Suppressor macrophage (primary cell): ENCODE measurements at places on chromosomes 2 and 18.

DNA sequence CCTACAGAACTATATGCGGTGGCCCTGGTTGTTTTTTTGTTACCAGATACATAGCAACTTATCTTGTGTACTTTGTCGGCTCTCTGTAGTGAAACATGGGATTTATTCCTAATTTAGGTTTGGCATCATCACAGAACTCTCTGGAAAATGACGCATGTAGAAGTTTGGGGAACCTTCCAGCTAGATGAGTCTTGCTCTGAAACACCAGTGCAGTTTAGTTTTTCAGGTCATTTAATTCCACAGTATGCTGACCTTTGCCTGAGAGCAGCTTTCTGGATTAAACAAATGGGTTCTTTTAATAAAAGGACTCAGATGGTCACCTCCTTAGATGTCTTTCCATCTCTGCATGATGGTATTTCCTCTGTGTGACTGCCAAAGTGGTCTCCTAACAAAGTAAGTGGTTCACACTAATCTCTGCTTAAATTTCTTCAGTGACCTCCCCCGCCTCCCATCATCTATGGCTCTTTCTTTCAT lies 39.9 kb downstream of the MYO3B start:
- no peak for DNase-seq

- DNase-seq, result no peak
These were observed 16.5 kb upstream of the TEX51 start for GRCh38 chr2:126882181-126882580.

- DNase-seq, result peak; percentile 80
These were observed 459.5 kb downstream of the DLGAP1 start for GRCh38 chr18:3995476-3996102.

- DNase-seq, result no peak
These were observed 536 bp downstream of the XDH start for GRCh38 chr2:31413862-31414550.

DNA sequence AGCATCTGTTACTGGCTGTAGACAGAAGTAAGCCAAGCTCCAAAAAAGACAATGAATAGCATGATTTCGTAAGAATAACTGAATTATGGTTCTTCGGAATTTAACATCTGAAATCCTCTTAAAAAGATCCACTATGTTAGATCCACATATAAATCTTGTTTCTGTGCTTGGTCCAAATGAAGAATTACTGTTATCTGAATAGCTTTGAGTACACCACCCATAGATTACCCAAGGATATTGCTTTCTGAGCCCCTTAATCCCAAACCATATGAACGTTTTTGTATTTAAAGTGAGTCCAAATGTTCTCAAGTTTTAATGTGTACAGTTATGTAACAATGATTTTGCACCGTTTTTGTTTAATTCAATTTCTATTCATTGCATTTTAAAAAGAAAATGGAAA lies 124.9 kb downstream of the DSC3 start:
- no peak for DNase-seq

GRCh38 chr2:189347540-189347939 lies 93.7 kb upstream of the WDR75 start:
- no peak for DNase-seq

GRCh38 chr2:151651274-151651673 lies 83.0 kb downstream of the NEB start:
- DNase-seq, result no peak

DNA sequence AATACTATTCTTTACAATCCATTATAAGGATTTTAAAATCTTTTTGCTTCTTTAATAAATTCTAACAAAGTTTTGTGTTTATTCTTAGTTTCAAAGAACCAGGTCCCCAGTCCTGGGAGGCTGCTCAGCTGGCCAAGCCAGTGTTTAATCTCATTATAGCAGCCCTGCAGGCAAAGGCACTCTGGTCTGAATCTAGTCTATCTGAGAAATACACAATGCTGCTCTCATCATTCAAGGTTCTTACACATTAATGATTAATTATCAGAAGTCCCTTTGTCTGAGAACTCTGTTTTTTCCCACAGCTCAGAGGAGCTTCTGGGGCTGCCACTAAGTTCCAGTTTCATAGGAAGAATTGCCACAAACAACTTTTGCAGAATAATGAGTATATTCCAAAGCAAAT lies 27.7 kb downstream of the KCTD18 start:
- no peak for DNase-seq

DNA sequence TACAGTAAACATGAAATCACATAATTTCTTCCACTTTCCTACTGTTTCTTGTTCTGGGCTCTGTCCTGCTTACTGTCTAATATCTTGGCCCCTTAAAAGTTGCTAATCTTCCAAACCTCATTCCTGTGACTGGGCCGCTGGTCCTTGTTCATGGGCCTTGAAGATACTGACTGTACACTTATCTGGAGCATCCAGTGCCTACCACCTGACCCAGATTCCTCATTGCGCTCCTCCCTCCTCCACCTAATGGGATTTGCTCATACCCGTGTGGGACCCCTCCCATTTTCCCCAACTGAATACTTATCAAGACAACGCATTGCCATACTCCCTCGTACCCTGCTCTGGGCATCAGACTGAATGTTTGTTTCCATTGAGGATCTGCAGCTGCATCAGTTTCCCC lies 6.1 kb upstream of the IL37 start:
- DNase-seq, result no peak

DNA sequence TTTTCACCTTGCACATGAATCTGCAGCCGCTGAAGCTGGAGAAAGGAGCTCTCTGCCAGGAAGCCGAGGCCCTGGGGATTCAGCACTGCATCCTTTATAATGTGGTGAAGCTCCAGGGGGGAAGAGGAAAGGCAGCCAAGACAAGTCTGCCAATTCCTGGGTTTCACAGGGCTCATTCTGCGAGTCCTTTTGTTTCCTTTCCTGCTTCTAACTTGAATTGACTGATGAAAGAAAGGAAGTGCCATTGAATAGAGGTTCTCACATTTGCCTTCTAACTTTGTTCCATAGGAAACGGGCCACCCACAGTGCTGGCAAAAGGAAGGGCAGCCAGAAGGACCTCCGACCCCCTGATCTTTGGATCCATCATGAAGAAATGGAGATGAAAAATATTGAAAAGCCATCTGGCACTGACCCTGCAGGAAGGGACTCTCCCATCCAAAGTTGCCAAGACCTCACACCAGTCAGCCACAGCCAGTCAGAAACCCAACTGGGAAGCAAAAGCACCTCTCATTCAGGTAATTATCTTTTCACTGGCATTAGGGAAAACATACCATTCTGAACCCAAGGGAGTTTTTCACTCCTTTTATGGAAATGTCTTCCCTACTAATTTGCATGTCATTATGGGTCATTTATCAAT lies 765.4 kb downstream of the MBD2 start:
- DNase-seq, result no peak

GRCh38 chr18:63844254-63844653 lies 43.3 kb upstream of the SERPINB2 start:
- peak; percentile 39 for DNase-seq

- peak; percentile 75 for DNase-seq
These were observed 101.0 kb downstream of the HS6ST1 start for GRCh38 chr2:128217671-128218070.

- DNase-seq, result peak; percentile 48
These were observed 95.7 kb upstream of the SLC39A10 start for GRCh38 chr2:195561116-195561921.

GRCh38 chr2:98771721-98772524 lies 41.0 kb upstream of the MGAT4A start:
- peak; percentile 68 for DNase-seq

DNA sequence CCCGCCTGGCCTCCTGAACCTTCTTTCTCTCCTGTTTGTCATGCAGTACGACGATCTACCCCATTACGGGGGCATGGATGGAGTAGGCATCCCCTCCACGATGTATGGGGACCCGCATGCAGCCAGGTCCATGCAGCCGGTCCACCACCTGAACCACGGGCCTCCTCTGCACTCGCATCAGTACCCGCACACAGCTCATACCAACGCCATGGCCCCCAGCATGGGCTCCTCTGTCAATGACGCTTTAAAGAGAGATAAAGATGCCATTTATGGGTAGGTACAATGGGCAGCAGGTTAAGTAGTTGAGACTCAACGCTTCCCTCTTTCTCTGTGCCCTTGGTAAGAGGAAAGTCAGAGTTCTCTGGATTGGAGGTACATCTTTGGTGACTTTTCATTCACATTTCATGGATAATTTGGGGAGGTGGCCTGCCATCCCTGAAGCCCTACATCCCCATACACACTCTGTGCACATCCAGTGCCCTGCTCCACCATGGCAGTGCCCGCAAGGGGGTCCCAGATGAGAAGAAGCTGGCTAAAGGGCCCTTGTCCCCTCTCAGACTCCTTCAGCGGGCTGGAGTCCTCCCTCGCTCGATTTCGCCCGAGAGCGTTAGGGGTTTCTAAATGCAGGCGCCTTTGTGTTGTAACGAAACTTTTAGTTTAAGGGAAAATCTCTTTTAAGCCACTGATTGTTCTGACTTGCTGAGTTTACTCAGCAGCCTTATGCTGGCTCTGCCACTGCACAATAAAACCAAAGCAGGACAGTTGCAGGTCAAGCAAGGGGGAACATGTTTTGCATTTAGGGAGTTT lies 3.0 kb downstream of the MEIS1 start:
- DNase-seq, result no peak

DNA sequence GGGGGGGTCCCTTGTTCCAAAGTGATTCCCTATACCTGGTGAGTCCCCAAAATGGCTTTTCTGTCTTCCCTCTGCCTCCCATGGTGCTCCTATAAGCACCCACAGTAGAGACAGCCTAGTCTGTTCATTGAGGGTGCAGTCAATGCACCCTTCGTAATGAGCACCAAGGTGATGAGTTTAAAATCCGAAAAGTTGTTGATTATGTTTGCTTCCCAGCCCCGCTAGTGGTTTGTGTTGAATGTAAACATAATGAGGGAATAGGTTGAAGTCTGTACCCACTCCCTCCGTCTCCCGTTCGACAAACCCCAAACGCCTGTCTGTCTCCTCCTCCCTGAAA lies 2.3 kb downstream of the FOSL2 start:
- no peak for DNase-seq

- DNase-seq, result peak; percentile 82
These were observed at the start of gene GAD1 for GRCh38 chr2:170816504-170817092. Gene GAD1 (plus strand): TSS chr2:170816887. CDS start chr2:170818592, 1,705 bp downstream.

- DNase-seq, result no peak
These were observed 6.9 kb upstream of the RALB start for GRCh38 chr2:120245520-120246332.

GRCh38 chr18:67483237-67483636 lies 33.3 kb downstream of the DSEL start:
- DNase-seq, result no peak

DNA sequence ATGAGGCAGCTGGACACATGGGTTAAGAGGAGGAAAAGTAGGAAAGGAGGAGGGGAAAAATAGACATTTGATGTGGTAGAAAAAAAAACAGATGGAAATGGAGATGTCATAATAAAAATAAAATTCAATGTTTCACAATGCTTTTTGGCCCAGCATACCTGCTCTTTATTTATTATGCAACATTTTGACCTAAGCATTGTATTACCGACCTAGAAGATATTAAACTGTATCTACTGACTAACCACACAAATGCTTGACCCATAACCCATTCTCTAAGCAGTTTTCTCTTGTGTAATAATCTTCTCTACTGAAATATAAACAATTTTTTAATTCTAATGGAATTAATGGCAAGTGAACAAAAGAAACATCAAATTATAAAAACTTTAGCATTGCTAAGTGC lies 362.3 kb downstream of the FBXO15 start:
- no peak for DNase-seq

DNA sequence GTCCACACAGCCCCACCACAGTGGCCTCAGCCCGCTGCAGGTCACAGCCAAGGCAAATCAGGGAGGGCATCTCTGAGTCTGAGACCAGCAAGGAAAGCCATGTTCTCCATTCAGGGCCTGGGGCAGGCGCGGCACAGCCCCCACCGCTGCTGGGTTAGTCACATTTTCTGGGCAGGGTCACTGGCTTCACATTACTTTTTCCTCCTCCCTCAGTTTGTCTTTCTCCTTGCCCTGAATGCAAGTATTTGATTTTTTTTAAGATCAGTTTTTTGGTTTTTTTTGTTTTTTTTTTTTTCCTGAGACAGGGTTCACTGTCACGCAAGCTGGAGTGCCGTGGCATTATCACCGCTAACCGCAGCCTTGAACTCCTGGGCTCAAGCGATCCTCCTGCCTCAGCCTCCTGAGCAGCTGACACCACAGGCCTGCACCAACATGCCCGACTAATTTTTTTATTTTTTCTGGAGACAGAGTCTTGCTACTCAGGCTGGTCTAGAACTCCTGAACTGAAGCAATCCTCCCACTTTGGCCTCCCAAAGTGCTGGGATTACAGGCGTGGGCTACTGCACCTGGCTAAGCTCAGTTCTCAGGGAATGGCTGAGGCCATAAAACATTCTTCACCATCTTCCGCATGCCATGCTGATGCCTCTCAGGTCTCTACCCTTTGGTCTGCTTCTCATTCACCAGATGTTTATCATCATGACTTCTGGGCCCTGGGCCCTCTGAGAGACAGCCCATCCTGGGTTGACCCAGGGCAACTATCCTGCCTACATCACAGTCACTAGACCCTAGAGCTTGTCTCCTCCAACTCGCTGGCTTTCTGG lies 628 bp upstream of the CAPG start:
- no peak for DNase-seq

GRCh38 chr2:29475499-29475898 lies 360.3 kb downstream of the CLIP4 start:
- DNase-seq, result no peak

- DNase-seq, result peak; percentile 66
These were observed 216.5 kb upstream of the SLC8A1 start for GRCh38 chr2:40668425-40668824.

- no peak for DNase-seq
These were observed 206.0 kb downstream of the ATAD2B start for GRCh38 chr2:23720705-23721453.

DNA sequence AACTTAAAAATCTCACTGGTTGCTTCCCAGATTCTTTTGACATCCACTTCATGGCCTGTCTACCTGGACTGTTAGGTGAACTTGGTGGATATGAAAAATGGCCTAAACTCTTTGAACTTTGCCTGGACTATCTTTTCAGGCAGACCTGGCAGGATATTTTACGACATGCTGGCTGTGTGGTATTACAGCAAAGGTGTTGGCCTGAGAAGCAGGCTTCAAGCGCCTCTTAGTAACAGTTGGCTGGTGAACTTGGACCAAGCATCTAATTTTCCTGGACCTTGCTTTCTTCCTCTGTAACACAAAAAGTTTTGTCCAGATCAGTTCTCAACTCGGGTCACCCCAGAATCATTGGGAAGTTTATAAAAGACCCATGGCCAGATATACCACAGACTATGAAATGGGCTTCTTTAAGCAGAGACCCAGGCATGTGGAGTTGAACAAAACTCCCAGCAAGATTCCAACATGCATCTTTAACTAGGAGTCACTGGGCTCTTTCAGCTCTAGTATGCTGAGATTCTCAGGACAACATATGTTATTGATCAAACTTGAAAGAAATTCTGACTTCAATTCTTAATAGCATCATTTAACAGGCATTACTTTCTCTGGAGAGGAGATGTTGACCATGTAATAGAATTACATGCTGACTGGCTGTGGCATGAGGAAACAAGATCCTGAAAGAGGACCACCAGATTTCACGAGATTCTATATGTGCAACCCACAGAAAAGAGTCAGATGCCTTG lies 4.4 kb downstream of the LYPD1 start:
- no peak for DNase-seq

GRCh38 chr18:38940863-38941531 lies 1375.4 kb upstream of the CELF4 start:
- peak; percentile 70 for DNase-seq
